ENCODE measurements at places on chromosomes 6 and 20. TPM values are rescaled to one million over a fixed set of nuclear protein-coding genes. Genes with fewer than 3 reads are reported as not detected.
A peak's percentile ranks its signal among the peaks of the same experiment; 100 is the strongest.

GRCh38 chr6:83578057-83578456 is 65.7 kb downstream of the PRSS35 start:
- no peaks in the 10 kb centered on the region for H3K36me3 ChIP-seq
- H3K27ac ChIP-seq, result no peak overlapping the region

GRCh38 chr6:1040393-1040792 is 271.5 kb upstream of the FOXQ1 start:
- peaks cover 38% of the 10 kb centered on the region for H3K27me3 ChIP-seq
- H3K4me3 ChIP-seq, result no peak overlapping the region
- no peaks in the 10 kb centered on the region for H3K4me1 ChIP-seq
- no peaks in the 10 kb centered on the region for H3K36me3 ChIP-seq
- H3K27ac ChIP-seq, result no peak overlapping the region

- H3K4me1 ChIP-seq, result peaks cover 12% of the 10 kb centered on the region
- H3K36me3 ChIP-seq, result no peaks in the 10 kb centered on the region
- H3K4me3 ChIP-seq, result no peak overlapping the region
- DNase-seq, result no peak
- H3K27me3 ChIP-seq, result peaks cover 25% of the 10 kb centered on the region
These were observed 3.7 kb upstream of the SH3BGRL2 start for GRCh38 chr6:79627422-79627821.

Gene C6orf132
- total RNA-seq, result 0.19 TPM

DNA sequence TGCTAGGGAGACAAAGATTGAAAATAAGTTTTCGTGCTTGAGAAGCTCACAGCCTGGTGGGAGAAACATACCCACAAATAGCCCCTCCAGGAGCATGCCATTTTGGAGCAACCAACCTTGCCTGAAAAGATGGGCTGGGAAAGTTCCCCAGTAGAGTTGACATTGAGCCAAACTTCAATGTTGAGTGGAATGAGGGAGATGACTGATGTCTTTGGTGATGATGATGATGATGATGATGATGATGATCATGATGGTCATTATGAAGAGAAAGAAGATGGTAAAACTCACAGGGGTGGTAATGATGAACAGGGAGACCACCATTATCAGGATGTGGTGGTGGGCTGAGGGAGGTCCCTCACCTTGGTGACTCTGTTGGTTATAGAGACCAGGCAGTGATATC is 283.9 kb upstream of the RNF24 start:
- peaks cover 39% of the 10 kb centered on the region for H3K27me3 ChIP-seq
- no peak overlapping the region for H3K4me3 ChIP-seq
- no peaks in the 10 kb centered on the region for H3K4me1 ChIP-seq
- no peaks in the 10 kb centered on the region for H3K36me3 ChIP-seq

DNA sequence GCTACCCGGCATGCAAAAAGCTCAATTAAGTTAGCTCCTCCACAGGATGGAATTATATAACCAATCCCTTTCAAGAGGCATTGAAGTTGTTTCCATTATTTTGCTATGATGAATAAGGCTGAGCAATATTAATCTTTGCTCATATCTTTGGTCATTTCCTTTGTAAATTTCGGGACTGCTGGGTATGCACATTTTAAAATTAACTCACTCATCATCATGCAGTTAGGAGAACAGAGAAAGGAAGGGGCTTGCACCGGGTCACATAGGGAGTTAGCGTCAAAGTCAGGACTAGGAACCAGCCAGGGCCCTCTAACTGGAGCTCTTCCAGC is 430 bp upstream of the FAM110A start:
- peak overlapping the region; percentile 91 for H3K4me3 ChIP-seq
- peaks cover 12% of the 10 kb centered on the region for H3K36me3 ChIP-seq
- no peaks in the 10 kb centered on the region for H3K27me3 ChIP-seq
- peak overlapping the region; percentile 80 for H3K27ac ChIP-seq
- DNase-seq, result no peak
- peaks cover 32% of the 10 kb centered on the region for H3K4me1 ChIP-seq

Data from activated naive CD8-positive, alpha-beta T cell treated with anti-CD3 and anti-CD28 coated beads for 36 hours (primary cell).